Amniotic epithelial cell (primary cell): ENCODE measurements at places on chromosomes 5 and 9.

DNA sequence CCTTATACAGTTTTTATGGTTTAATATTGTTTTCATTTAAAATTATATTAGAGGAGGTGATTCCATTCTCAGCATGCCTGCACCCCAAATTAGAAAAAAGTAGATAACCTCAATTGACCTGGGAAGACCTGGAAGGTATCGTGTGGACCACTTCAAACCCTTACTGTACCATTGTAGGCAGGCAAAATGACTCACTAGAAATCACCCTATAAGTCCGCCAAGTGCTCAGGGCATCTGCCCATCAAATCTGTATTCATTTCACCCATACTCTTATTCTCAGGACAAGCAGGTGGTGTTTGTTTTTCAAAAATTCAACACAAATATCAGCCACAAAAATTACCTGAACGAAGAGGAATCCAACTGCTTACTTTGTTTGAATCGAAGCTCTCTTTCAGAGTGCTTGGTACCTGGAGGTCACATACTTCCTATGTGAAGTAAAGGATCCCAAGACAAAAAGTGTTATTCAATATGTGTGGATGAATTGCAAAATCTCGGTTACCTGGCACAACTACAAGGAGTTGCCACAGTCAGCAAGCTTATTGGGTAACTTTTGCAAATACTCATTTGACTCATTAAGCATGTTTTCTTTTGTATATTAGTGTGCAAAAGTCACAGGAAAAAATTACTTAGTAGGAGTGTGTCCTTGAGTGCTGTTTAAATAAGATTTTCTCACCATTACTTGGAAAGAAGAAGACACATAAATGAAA, 216.2 kb downstream of the ENC1 start:
- DNase-seq, result peak; percentile 83

DNA sequence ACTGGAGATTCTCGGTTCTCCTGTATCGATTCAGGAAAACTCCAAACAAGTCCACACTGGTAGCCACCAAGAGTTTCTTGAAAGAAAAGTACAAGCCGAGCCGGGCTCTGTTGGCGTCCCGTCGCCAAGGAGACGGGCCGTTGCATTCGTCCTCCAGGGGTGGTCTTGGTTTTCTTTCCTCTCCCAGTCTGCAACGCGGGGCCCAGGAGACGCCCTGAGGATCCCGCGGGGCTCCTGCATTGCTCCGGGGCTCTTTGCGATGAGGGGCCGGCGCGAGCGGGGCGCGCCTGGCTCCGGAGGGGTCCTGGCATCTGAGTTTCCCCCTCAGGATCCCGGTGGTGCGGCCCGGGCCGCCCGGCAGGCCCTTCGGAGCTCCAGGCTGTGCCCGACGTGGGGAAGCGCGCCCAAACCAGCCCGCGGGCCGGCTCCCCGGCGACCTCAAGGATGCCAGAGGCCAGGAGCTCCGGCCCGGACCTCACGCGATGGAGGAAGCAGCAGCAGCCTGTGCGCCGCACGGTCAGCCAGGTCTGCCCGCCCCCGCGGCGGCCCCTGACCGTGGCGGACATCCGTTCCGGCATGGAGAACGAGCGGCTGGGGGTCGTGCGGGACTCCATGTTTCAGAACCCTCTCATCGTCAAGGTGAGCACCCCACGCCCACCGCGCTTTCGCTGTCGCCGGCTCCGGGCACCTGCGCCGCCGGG, at the start of gene CFAP77:
Gene CFAP77, plus strand, starts transcription at position 384 of the 701 bp plus-strand sequence. Its CDS starts 61 bp downstream, at position 445.
- DNase-seq, result peak; percentile 41

- no peak for DNase-seq
Measured at GRCh38 chr5:130874861-130875417, 290.1 kb downstream of the HINT1 start.

DNA sequence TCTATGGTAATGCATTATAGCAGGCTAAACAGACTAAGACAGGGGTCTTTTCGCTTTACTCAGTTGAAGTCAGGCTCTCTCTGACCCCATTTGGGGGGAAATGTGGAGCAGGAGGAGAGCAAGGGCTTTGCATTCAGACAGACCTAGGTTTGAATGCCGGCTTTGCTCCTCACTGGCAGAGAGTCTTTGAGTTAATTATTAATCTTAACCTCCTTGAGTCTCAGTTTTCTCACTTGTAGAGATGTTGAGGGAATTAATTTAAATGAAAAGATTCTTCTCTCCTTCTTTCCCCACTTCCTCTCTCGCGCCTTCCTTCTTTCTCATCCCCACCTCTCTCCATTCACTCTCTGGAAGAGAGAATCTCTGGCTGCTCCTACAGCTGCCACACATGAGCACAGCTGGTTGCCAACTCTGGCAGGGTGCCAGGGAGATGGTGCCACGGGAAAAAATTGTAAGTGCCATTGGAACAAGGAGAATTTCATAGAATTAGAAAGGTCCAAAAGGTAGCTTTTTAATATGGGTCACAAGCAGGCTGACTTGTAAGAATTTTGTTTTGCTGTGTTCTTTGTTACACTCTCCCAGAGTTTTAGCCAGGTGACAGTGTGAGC, 25.2 kb upstream of the GLRA1 start:
- no peak for DNase-seq

- DNase-seq, result no peak
Measured at GRCh38 chr5:58156361-58156760, 303.5 kb downstream of the PLK2 start.

- DNase-seq, result no peak
Measured at GRCh38 chr5:107887166-107887943, 216.6 kb upstream of the EFNA5 start.

DNA sequence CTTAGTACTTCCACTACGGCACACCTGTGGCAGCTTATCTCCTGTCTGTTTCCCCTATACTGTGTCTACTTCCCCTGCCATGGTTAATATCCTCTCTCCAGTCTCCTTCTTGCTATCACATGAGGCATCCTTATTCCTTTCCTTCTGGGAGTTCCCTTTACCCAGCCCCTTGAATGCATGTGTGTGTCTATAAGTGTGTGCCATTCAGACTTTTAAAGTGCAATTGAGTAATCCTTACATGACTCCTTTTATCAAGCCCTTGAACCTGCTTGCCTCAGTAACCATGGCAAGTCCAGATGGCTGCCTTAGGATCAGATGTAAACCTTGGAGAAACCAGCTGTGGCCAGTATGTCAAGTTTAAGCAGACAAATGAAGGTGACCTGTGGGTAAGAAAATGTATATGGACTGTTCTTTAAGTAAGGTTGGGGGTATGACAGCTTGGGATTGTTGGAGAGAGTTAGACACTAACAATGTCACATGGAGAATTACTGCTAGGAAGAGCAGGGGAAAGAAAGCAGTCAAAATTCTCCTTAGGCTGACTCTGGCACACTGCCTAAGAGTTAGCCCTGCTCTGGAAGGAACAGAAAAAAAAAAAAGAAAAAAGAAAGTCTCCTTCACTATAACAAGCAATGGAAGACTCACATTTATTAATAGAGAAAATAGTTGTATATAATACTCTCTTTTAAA, 142.1 kb downstream of the HINT1 start:
- no peak for DNase-seq

GRCh38 chr5:137619191-137619870, 116.6 kb downstream of the KLHL3 start:
- peak; percentile 93 for DNase-seq

- DNase-seq, result no peak
Measured at GRCh38 chr9:22206833-22207232, 197.7 kb upstream of the CDKN2B start.

DNA sequence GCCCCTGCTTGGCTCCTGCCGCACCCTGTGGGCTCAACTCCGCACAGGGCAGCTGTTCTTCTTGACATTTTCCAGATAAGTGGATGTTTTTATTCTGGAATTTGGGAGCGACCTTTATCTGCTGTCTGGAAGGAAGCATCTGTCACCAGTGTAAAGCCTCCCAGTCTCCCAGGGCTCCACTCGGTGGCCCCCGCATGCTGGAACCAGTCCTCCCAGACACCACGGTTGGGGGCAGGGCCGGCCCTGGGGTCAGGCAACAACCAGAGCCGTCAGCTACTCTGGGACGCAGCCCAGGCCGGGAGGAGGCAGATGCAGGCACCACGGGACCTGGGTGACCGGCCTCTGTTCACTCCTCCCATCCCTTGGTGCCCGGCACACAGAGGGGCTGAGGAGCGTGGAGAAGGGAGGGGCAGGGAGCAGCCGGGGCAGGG, 92.8 kb upstream of the ADAMTS2 start:
- DNase-seq, result peak; percentile 3

DNA sequence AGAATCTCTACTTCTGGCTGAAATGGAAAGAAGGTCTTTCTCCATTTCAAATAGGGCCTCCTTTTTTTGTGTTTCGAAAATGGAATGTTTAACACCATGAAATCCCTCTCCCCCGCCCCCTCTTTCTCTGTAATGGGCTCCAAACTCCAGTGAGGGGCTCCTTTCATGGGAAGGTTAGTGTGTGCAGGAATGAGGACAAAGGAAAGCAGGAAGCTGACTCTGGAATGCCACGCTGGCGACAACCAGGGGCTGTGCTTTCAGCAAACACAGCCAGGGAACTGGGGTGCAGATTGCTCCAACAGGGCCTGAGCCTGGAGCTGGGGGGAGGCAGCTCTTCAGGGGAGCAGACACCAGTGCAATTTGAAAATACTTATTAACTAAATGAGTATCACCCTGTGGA, 82.8 kb downstream of the CRB2 start:
- no peak for DNase-seq

DNA sequence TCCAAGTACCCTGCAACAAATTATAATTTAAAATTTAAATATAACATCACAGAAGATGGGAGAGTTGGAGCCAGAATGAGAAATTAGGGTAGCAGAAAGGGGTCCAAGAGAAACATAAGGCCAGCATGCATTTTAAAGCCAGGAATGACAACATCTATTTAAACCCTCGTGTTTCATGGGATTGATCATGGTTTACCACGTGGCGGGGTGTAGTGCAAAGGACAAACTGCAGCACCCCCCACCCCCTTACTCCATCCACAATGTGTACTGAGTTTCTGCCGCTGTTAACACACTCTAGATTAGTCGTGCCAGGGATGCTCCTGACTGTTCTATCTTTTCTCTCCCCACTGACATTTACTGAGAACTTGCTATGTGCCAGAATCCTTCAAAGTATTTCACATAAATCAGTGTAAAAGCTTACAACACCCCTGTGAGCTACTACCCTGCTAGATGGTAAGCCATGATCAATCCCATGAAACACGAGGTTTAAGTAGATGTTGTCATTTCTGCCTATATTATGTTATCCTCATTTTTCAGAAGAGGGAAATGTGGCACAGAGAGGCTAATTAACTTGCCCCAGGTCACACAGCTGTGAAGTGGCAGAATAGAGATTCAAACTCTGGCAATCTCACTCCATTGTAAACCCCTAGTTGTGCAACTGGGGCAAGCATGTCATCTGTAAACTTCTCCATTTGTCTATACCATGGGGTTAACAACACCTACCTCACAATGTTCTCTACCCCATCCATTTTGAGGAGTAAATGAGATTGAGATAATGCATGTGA, 136.3 kb downstream of the ENTREP1 start:
- no peak for DNase-seq

DNA sequence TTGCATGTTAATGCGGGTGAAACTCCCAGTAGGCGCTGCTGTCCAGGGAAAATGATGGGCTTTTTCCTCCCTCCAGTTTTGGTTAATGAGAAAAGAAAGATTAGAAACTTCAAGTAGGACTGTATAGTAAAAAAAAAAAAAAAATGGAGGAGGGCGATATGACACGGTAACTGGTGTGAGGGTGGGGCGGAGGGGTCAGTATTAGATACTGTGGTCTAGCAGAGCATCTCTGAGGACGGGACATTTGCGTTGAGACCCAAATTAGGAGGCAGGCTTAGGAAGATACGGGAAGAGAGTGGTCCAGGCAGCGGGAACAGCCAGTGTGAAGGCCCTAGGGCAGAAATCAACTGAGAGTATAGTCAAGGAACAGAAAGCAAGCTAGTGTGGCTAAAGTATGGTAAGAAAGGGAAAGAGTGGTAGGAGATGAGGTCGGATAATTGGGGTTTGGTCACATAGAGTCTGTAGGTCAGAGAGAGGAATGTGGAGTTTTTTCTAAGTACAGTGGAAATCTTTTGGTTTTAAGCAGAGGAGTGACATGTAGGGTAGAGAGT, 707 bp downstream of the RMND5B start:
- no peak for DNase-seq

GRCh38 chr9:93665637-93666438, 89.5 kb downstream of the PHF2 start:
- no peak for DNase-seq

DNA sequence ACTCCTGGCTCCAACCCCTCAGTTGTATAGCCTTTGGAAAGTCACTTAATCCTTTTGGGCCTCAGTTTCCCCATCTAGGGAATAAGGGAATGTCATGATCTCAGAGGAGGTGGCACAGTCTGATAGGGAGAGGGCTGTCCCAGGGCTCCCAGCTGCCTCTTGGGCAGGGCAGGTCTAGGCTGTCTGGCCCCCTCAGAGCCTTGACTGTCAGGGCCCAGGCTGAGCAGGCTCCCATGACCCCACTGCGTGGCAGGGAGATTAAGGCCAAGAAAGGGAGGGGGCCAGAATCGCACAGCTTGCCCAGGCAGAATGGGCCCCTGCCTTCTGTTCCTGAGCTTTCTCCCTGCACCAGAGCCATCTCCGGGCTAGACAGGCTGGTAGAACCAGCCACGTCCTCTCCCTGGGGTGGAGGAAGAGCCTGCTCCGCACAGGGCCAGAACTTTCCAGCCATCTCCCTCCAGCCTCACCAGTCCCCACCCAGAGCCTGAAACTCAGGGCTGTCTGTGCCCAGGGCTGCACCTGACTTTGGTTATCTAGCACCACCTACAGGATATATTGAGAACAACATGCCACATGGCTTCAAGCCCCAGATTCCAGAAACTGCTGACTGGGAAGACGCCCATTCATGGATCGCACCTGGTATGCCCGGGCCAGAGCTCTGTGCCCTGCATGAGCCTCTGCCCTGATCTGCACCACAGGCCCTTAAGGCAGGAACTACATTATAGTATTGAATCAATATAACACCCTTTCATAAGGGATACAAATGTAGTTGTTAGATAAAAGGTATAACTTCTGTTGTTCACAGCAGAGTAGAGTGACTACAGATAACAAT, 32.1 kb downstream of the NAIF1 start:
- DNase-seq, result peak; percentile 72

GRCh38 chr5:14672082-14672481, 7.6 kb downstream of the OTULIN start:
- DNase-seq, result no peak

GRCh38 chr5:17412760-17413671, 85.0 kb upstream of the TAF11L2 start:
- DNase-seq, result no peak

DNA sequence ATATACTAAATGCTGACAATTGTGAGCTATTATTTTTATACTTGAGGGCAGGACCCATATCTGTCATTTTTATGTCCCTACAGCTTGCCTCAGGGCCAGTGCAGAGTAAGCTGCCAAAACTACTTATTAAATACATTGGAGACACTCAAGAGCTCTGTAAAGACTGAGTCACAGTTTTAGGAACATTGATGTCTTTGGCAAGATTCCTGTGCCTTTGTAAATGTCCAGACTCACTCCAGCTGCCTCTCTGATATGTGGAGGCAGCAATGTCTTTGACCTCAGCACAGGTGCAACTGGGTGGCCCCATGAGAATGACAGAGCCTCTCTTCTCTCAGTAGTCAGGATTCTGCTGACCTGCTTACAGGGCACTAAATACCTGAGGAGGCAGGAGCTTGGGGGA, 363.2 kb downstream of the OSTF1 start:
- DNase-seq, result no peak

GRCh38 chr9:123435471-123435870, 79.5 kb downstream of the CRB2 start:
- no peak for DNase-seq
